ENCODE measurements at places on chromosomes 16 and 17. TPM values are rescaled to one million over a fixed set of nuclear protein-coding genes. Genes with fewer than 3 reads are reported as not detected.

- no peak for DNase-seq
- H3K27ac ChIP-seq: no peak overlapping the region
- no peaks in the 10 kb centered on the region for H3K27me3 ChIP-seq
- H3K4me3 ChIP-seq: no peak overlapping the region
Measured at GRCh38 chr16:8742068-8742467, 55.4 kb downstream of the TMEM186 start.

DNA sequence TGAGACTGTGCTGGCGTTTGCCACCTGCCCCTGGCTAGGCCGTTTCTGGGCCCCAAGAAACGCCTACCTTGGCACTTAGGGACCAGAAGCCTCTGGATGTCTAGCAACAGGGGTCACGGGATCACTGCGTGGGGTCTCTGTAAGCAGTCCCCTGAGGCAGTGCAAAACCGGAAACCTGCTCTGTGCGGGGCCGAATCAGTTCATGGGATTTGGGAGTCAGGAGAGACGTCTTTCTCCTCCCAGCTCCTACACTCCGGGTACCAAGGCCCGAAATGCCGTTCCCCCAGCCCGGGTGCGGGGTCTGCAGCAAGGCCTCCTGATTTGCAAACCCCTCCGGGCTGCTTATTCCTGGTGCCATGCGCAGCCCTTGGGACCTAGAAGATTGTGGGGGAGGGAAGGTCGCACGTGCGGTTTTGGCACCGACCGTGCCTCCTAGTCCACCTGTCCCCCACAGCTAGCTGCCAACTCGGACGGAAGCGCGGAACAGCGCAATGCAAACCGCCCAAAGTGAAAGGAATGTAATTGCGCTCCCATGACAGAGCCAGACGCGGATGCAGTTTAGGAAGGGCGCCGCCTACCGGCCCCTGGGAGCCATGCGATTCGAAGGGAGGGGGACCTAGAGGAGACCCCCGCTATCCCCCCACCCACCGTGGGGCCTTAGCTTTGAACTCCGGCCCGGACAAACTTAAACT is 6.5 kb downstream of the IRX5 start:
- no peak for DNase-seq
- peaks cover 19% of the 10 kb centered on the region for H3K4me1 ChIP-seq
- no peak overlapping the region for H3K4me3 ChIP-seq
- H3K36me3 ChIP-seq: no peaks in the 10 kb centered on the region
- peak overlapping the region; percentile 66 for H3K27ac ChIP-seq

DNA sequence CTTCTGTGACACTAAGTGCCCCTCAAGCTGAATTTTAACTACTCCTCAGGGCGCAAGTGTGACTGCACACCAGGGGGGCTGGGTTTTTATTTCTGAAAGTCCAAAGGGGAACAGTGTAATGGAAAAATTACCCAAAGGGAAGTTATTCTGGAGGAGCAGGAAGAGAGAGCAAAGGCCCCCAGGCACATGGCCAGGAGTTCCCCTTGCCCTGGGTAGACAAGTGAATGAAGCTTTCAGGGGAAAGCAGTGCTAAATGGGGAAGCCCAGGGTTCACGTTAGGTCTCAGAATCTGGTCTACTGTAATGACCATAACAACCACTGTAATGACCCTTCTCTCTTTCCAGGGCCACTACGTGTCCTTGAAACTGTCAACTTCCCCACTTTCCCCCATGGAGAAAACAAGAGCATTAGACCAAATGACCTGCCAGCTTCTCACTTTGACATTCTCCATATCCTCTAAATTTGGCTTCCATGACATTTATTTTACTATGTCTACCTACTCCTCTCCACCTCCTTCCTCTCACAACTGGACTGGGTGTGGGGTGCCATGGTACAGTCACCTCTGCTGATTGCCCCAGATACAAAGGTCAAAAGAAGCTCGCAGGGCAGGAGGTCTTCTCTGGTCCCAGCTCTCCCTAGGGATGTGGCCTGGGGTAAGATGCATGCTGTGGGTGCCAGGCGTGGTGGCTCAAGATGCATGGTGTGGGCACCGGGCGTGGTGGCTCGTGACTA is 34.1 kb upstream of the MMP2 start:
- H3K27ac ChIP-seq: no peak overlapping the region
- no peaks in the 10 kb centered on the region for H3K4me1 ChIP-seq
- H3K4me3 ChIP-seq: no peak overlapping the region
- H3K27me3 ChIP-seq: peaks cover 8% of the 10 kb centered on the region
- no peaks in the 10 kb centered on the region for H3K36me3 ChIP-seq

DNA sequence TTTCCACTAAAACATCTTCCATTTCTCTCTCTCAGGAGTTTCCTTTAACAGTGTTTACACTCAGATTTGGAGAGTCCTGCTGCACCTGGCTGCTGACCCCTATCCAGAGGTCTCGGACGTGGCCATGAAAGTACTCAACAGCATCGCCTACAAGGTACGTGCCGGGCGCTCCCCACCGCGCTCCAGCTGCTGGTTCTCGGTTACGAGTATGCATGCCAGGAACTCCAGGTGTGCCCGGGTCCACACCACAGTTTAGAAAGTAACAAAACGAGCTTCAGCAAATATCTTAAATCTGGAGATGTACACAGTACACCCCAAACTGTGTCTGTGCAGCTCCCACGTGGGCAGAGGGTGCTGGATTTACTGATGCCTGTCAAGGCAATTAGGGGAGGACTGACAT is 82.9 kb upstream of the CHMP6 start:
- DNase-seq: no peak
- H3K36me3 ChIP-seq: peaks cover 9% of the 10 kb centered on the region
- H3K27ac ChIP-seq: no peak overlapping the region
- H3K4me1 ChIP-seq: peaks cover 72% of the 10 kb centered on the region

DNA sequence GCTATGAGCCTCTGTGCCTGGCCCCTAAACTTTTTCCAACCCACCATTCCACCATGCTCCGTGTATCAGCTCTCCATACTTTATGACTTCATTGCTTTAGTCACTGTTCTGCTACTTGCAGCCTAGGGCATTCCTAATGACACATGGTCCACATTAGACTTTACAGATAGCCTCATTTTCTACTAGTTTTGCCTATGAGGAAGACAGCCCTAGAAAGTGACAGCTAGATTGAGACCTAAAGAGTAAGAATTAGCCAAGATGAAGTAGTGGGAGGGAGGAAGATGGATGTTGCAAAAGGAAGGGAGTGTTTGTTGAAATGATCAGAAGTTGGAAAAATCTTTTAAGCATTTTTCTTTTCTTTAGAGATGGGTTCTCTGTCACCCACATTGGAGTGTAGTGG is 11.0 kb downstream of the C16orf54 start:
- H3K4me1 ChIP-seq: peaks cover 62% of the 10 kb centered on the region
- H3K36me3 ChIP-seq: no peaks in the 10 kb centered on the region
- no peaks in the 10 kb centered on the region for H3K27me3 ChIP-seq
- H3K4me3 ChIP-seq: no peak overlapping the region
- peak overlapping the region; percentile 34 for H3K27ac ChIP-seq
- DNase-seq: no peak

DNA sequence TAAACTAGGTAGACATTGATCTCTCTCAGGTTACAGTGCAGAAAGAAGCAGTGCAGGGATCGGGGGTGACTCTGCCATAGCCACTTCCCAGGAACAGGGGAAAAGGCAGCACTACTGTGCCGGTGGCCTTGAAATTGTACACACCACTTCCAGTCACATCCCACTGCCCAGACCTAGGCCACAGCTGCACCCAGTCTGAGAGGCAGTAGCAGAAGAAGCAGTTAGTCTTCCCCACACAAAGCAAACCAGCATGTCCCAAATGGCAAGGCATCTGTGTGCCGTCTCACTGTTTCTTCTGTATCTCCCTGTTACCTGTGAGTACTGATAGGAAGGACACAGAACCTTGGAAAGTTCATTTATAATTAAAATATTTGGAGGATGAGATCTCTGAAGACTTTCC is 47.0 kb downstream of the TMC6 start:
- H3K4me3 ChIP-seq: no peak overlapping the region
- peaks cover 8% of the 10 kb centered on the region for H3K36me3 ChIP-seq
- no peaks in the 10 kb centered on the region for H3K27me3 ChIP-seq
- DNase-seq: no peak
- no peaks in the 10 kb centered on the region for H3K4me1 ChIP-seq
- no peak overlapping the region for H3K27ac ChIP-seq

DNA sequence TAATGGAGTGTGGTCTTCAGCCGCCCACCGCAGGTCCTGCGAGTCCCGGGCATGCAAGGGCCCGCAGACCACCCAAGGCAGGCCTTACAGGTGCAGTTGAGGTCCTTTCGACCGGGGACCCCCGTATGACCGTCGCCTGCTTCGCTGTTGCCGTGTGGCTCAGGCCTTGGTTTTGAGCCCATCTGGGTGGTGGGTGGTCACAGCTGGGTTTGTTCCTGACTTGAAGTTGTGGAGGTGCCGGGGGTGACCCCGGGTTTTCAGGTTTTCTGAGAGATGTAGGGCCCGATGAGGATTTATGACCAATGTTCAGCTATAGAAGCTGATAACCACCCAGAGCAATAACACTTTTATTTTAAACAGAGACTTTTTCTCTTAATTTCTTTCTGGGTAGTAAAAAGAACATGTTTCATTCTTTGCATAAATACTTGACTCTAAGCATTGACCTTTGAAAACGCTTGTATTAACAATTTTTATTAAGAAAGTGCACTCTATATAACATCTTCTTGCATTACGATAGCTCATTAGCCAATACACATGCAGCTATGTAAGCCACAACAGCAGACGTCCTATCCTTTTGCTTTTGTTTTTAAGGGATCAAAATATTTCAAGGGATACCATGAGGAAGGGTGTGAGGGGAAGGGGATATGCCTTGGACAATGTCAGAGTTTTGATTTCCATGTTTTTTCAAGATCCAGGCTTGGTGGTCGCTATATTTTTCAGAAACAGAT is 1.9 kb downstream of the FOXL1 start:
- DNase-seq: no peak
- H3K36me3 ChIP-seq: no peaks in the 10 kb centered on the region
- peaks cover 24% of the 10 kb centered on the region for H3K4me1 ChIP-seq
- H3K4me3 ChIP-seq: no peak overlapping the region

- DNase-seq: no peak
- H3K36me3 ChIP-seq: peaks cover 4% of the 10 kb centered on the region
- no peak overlapping the region for H3K27ac ChIP-seq
- H3K4me1 ChIP-seq: no peaks in the 10 kb centered on the region
- peaks cover 9% of the 10 kb centered on the region for H3K27me3 ChIP-seq
- no peak overlapping the region for H3K4me3 ChIP-seq
Measured at GRCh38 chr17:19386051-19386929, 700 bp downstream of the MFAP4 start.

DNA sequence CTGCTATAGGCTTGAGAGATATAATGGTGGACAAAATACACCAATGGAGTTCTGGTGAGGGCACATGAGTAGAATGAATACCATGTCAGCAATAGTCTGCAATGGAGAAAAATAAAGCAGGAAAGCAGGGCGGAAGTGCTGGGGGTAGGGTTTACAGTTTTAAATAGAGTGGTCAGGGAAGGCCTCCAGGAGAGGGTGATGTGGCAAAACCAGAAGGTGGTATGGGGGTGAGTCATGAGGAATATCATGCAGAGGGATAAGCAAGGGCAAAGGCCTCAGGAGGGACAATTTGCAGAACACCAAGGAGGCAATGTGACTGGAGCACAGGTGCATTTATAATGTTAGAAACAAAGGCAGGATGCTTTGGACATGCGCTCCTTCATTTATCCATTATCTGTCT is 102.0 kb downstream of the ITFG1 start:
- peaks cover 36% of the 10 kb centered on the region for H3K36me3 ChIP-seq
- no peaks in the 10 kb centered on the region for H3K4me1 ChIP-seq
- no peaks in the 10 kb centered on the region for H3K27me3 ChIP-seq
- H3K4me3 ChIP-seq: no peak overlapping the region
- DNase-seq: no peak

DNA sequence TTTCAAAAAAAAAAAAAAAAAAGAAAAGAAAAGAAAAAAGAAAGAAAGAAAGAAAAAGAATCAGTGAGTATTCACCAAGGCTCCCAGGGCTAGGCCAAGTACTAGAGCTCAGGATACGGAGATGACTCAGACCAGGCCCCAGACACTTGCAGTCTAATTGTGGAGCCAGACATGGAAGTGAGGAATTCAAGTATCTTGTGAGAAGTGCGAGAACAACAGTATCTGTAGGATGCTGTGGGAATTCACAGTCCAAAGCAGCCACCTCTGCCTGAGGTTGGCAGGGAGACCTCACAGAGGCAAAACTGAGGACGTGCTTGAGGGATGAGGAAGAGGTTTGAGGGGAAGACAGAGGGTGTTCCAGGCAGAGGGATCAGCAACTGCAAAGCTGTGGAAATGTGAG is 14.0 kb upstream of the ALDOA start:
- peak overlapping the region; percentile 9 for H3K4me3 ChIP-seq
- DNase-seq: no peak
- H3K36me3 ChIP-seq: no peaks in the 10 kb centered on the region

DNA sequence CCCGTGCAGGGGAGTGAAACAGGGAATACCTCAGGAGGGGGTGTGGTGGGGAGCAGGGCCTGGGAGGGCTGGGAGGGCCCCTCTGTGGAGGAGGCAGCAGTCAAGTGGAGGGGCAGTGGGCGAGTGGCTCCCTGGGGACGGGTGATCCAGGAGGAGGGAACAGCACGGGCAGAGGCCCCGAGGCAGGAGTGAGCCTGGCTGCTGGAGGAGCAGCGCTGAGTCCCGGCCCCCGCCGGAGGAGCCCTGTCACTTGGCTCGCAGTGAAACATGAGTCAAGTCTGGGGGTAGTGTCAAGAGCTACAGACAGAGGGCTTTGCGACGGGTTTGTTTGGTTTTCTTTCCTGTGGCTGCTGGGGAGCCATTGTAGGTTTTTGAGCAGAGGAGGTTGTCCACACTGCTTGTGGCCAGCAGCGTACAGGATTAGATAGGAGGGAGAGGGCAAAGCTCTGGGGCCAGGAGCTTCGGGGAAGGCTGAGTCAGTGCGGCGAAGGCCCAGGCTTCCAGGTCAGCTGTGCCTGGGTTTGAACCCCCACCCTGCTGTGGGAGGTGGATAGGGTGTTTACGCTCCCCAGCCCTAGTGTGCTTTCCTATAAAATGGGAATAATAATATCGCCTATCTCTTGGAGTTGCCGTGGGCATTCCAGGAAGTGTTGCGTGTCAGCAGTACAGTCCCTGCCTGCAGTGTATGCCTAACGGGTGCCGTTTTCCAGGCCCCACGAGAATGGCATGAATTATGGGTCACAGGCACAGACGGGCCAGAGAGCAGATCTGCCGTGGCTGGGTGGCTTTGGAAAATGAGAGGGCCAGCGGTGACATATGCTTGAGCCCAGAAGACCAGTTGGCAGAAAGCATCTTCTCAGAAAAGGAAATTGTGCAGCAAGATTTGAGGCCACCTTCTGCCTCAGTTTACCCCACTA is 115.9 kb upstream of the CIBAR2 start:
- H3K27me3 ChIP-seq: peaks cover 21% of the 10 kb centered on the region
- H3K4me1 ChIP-seq: peaks cover 14% of the 10 kb centered on the region
- no peaks in the 10 kb centered on the region for H3K36me3 ChIP-seq

The HBA2 gene
- 785 TPM for polyA plus RNA-seq

The ADAMTS18 gene
- not detected for polyA plus RNA-seq

The TSPAN10 gene
- polyA plus RNA-seq: 0.58 TPM
